ENCODE measurements at places on chromosomes 12 and 14.

DNA sequence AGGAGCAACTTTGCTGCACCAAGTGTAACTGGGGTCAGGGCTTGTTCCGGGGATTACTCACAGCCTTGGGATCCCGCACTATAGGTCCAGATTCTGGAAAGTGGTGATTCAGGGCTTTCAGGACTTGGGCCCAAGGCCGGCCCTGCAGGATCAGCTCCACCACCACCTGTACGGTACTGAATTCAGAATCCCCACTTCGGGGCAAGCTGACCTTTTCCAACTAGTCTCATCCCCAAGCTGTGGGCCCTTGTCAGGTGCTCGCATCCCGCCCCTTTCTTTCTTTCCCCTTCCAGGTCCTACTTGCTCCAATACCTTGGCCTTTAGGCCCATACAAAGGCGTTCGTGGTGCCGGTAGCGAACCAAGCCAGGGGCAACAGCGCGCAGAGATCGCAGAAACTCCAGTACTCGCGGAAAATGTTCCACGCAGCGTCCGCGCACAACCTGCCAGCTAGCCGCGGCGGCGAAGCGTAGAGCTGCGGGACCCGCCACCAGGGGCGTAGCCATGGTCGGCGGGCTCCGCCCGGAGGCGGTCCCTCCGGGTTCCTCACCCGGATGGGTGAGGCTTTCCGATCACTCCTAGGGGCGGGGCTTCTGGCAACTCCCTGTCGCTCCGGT, 487 bp downstream of the TINF2 start:
- DNase-seq = peak; percentile 87

GRCh38 chr14:29442696-29443095, 485.0 kb downstream of the PRKD1 start:
- no peak for DNase-seq

GRCh38 chr14:51823706-51824105, 36.7 kb upstream of the GNG2 start:
- no peak for DNase-seq

- no peak for DNase-seq
Observed at GRCh38 chr14:85934886-85935254, 404.9 kb downstream of the FLRT2 start.

- no peak for DNase-seq
Observed at GRCh38 chr14:100037353-100037752, 27.9 kb upstream of the EVL start.

- no peak for DNase-seq
Observed at GRCh38 chr14:79064214-79064613, 894.0 kb downstream of the NRXN3 start.

GRCh38 chr14:75311356-75311755, 32.7 kb downstream of the FOS start:
- no peak for DNase-seq

DNA sequence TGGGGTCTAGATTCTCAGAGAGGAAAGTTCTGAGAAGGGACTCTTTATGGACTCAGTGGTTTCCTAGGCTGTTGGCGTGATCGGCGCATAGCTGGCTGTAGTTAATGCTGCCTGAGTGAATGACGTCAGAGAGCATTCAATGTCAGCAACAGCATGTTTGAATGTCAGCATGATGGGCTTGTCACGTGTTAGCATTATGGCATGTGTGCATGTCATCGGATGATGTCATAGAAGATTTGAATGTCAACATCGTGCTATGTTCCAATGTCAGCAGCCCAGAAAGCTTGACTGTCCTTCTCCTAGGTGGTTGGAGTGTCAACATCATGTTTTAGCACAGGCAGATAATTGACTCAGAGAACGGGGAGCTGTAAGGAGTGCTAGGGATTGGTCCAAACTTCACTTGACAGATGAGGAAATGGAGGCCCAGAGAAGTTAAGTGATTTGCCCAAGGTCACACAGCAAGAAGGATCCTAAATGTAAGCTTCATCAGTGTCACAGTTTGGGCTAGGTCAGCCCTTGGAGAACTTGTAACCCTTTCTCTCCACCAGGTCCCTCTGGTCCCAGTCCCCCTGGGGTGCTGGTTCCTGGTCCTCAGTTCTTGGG, 45.5 kb downstream of the MVK start:
- DNase-seq = no peak

DNA sequence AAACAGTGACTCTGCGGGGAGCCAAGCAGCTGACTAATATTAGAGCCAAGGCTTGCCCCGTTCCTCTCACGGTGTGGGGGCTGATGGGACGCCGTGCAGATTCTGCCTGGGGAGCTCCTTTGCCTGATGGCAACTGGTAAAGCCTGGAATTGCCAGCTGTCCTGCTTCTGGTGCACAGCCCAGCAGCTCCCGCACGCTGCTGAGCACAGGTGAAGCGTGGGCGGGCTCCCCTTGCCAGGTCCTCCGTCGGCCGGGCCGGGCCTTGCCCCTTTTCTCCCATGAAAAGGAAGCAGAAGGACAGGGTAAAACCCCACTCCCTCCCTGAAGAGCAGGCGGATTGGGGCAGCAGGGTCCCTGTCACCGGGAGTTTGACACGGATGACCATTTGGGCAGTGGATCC, 79.0 kb downstream of the WDR20 start:
- no peak for DNase-seq

GRCh38 chr14:94116701-94117100, 6.2 kb downstream of the IFI27 start:
- no peak for DNase-seq

DNA sequence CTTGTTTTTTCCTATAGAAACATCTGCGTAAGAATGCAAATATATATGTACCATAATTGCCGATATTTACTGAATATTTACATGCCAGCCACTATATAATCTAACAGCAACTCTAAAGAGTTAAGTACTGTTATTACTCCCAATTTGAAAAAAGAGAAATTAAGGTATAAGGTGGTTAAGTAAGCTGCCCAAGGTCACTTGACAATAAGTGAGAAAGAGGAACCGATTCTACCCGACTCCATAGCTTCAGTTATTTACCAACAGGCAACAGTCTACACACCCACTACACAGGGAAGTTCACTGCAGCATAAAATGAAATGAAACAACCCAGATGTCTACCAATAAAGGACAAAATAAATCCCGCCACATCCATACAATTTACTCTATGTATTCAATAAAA, 1.1 kb downstream of the MIS18BP1 start:
- DNase-seq = no peak

Measured in activated CD8-positive, alpha-beta memory T cell treated with anti-CD3 and anti-CD28 coated beads for 1 hour (primary cell).